Stimulated activated CD8-positive, alpha-beta memory T cell treated with anti-CD3 and anti-CD28 coated beads, Interleukin-4, amount 100 ng/mL, for 24 hours (primary cell): ENCODE measurements at places on chromosomes 3 and 15.
A peak's percentile ranks its signal among the peaks of the same experiment; 100 is the strongest.

DNA sequence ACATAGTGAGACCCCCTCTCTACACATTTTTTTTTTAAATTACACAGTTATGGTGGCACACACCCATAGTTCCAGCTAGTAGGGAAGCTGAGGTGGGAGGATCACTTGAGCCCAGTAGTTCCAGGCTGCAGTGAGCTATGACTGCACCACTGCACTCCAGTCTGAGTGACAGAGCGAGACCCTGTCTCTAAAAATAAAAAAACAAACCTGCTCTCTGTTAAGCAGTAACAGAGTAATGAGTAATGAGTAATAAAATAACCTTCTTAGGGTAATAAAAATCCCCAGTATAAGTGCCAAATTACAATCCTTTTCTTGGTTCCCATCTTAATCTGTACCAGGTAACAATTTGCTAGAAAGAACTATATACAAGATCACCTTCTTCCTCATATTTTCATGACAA lies 65.9 kb upstream of the PLXND1 start:
- DNase-seq, result no peak

GRCh38 chr15:85116925-85117646 lies 135.4 kb downstream of the PDE8A start:
- no peak for DNase-seq

- DNase-seq, result no peak
These were observed 13.7 kb upstream of the ABHD2 start for GRCh38 chr15:89074402-89075012.

DNA sequence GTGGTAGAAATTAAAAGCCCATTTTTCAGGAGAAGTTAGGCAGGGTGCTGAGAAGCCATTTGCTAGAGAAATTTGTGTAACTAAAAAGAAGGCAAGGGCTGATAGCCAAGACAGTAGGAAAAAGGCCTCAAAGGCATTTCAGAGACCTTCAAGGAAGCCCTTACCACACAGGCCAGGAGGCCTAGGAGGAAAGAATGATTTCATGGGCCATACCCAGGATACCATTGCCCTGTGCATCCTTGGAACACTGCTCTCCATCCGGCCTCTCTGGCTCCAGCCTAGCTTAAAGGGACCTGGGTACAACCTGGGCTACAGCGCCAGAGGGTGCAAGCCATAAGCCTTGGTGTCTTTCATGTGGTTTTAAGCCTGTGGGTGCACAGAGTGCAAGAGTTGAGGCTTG lies 193.6 kb upstream of the GRM7 start:
- DNase-seq, result no peak

- DNase-seq, result no peak
These were observed 37.3 kb downstream of the EXOG start for GRCh38 chr3:38533285-38533976.

DNA sequence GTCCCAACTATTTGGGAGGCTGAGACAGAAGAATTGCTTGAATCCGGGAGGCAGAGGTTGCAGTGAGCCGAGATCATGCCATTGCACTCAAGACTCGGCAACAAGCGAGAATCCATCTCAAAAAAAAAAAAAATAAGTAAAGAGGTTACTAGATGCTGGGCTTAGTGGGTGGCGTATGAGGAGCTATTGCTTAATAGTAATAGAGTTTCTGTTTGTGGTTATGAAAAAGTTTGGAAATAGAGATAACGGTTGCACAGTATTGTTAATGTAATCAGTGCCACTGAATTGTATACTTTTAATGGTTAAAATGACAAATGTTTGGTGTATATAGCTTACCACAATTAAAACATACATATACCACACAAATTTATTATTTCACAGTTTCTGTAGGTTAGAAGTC lies 14.7 kb upstream of the HHATL start:
- no peak for DNase-seq

GRCh38 chr15:73176598-73176997 lies 124.3 kb downstream of the NEO1 start:
- no peak for DNase-seq

DNA sequence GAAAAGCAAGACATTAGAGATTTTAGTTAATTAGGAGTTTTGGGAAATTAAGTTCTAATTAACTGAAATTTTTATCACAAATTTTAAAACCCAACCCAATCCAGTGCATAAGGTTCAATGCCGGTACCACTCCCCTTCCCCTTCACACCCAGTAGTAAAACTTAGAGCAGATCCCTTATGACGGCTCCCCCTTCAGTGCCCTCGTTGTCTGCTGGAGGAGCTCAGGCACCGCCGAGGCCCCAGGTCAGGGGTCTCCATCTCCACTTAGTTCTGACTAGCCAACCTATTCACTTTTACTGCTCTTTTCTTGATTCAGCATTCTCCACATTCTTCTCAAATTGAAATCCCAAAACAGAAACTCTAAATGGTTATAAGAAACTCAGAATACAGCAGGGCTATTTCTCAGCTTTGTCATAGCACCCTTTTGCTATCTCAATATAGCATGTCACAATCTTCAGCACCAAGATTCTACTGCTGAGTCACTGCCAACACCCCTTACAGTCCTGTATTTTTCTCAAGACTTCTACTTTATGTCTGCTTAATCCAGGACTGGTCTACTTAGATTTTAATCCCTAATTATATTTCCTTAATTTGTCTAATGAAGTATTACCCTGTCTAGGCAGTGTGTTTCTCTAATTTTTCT lies 39.8 kb downstream of the TUBGCP4 start:
- DNase-seq, result no peak

DNA sequence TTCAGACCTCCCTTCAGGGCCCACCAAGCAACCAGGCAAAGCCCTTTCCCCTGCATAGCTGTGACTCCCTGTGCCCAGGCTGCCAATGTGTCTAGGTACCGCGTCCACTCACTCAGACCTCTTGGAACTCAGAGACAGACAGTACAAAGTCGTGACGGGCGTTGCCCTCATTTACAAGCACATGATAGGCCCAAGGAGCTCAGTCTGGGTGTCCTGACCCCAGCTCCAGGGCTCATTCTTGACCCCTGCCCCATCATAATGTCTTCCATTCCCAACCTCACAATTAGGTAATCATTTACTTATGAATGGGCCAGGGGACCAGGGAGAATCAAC lies 56.0 kb downstream of the KLF13 start:
- no peak for DNase-seq

GRCh38 chr3:37319784-37320183 lies 145.4 kb upstream of the LRRFIP2 start:
- no peak for DNase-seq

- no peak for DNase-seq
These were observed 12.8 kb downstream of the SETD5 start for GRCh38 chr3:9409981-9410854.

DNA sequence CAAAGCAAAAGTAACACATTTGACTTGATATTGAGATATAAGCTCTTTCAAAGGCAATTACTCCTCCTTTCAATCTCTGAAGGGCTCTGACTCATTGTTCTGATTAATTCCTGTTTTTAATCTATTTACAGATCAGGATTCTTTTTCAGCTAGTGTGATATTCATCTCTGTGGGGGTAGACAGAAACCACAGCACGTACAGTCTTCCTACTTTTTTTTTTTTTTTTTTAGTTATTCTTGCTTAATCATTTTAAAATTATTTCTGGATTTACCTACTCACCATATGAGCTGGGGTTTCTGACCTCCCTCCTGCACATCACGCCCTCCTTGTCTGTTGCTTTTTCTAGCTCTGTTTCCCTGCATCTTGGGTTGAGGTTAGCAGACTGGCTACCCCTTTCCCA lies 1.4 kb downstream of the CNTN3 start:
- DNase-seq, result no peak

DNA sequence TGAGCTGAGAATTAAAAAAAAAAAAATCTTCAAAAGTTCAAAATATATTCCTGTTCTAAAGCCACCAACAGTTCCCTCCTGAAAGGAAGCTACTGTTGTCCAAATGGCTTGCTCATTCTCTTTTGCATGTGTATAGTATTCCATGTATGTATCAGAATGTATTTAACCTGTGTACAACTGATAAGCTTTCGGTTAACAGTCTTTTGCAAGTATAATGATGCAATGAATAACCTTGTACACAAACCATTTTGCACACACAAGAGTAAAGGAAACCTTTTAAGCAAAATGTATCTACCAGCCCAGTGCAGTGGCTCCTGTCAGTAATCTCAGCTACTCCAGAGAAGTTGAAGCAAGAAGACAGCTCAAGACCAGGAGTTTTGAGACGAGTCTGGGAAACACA lies 32.6 kb downstream of the TOPBP1 start:
- DNase-seq, result no peak

GRCh38 chr3:179558742-179559364 lies 3.9 kb upstream of the ACTL6A start:
- DNase-seq, result peak; percentile 4

DNA sequence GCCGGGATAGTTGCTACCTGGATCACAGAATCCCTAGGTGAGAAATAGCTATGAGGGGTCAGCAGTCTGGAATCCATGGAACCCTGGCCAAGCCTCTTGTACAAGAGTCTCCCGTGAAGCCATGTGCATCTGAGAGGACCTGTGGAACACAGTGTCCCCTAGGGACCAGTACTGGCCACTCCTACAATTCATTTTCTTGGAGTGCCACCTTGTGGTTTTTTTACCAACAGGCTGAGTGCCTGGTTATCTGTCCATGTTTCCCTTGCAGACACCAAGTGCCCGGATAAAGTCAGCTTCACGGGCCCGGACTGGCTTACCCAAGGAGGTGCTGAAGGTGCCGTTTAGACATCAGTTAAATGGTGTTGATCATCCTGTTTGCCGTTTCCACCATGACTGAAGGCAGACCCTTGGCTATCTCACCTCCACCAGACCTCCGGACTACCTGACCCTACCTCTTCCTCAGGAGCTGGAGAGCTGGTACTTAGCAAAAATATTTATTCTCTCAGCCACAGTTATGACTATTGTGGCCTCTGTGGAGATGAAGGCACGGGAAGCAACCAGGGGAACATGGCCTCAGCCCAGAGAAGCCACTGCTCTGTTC lies 93.9 kb downstream of the RBPMS2 start:
- no peak for DNase-seq

GRCh38 chr15:54540721-54541120 lies 562.5 kb downstream of the UNC13C start:
- DNase-seq, result no peak

GRCh38 chr3:82229397-82229796 lies 468.0 kb upstream of the GBE1 start:
- DNase-seq, result no peak
